Fibroblast of lung (primary cell): ENCODE measurements at places on chromosomes 11 and 22.

- no peaks in the 10 kb centered on the region for H3K27me3 ChIP-seq
- no peak overlapping the region for H3K4me3 ChIP-seq
- no peaks in the 10 kb centered on the region for H3K4me1 ChIP-seq
- no peak for DNase-seq
- no peak overlapping the region for H3K27ac ChIP-seq
Observed at GRCh38 chr11:771617-772204, 5.6 kb downstream of the GATD1 start.

DNA sequence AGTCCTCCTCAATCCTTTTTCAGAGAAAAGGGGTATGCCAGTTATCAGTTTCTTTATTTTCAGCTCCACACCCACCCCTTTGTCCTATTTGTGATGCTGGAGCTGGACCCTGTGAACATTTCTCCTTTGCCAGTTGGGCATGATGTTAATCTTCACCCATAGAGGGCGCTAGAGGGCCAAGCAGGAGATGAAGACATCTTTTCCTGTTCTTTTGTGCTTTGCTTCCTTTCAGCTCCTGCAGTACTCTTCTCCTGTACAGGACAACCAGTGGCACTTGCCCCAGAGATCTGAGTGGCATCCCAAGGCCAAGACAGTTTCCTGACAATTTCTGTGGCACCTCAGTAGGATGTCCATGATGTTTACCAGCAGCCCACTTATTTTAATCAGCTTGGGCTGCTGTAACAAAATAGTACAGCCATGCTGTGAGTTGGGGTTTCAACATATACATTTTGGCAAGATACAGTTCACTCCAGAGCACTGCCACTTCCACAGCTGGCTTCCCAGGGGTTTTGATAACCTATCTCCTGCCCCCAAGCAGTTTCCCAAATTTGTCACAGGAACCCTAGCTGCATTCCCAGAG, 4.6 kb downstream of the SAA2 start:
- no peak overlapping the region for H3K4me3 ChIP-seq
- H3K27me3 ChIP-seq: no peaks in the 10 kb centered on the region
- H3K27ac ChIP-seq: no peak overlapping the region

GRCh38 chr11:122141725-122142124, 25.7 kb upstream of the BLID start:
- peaks cover 9% of the 10 kb centered on the region for H3K36me3 ChIP-seq
- H3K4me3 ChIP-seq: no peak overlapping the region
- peak overlapping the region; percentile 17 for H3K27ac ChIP-seq
- no peak for DNase-seq
- peaks cover 39% of the 10 kb centered on the region for H3K4me1 ChIP-seq

- H3K4me3 ChIP-seq: no peak overlapping the region
- no peak overlapping the region for H3K27ac ChIP-seq
- H3K4me1 ChIP-seq: no peaks in the 10 kb centered on the region
- no peaks in the 10 kb centered on the region for H3K36me3 ChIP-seq
- DNase-seq: no peak
Observed at GRCh38 chr11:28259177-28259843, 151.1 kb downstream of the METTL15 start.

DNA sequence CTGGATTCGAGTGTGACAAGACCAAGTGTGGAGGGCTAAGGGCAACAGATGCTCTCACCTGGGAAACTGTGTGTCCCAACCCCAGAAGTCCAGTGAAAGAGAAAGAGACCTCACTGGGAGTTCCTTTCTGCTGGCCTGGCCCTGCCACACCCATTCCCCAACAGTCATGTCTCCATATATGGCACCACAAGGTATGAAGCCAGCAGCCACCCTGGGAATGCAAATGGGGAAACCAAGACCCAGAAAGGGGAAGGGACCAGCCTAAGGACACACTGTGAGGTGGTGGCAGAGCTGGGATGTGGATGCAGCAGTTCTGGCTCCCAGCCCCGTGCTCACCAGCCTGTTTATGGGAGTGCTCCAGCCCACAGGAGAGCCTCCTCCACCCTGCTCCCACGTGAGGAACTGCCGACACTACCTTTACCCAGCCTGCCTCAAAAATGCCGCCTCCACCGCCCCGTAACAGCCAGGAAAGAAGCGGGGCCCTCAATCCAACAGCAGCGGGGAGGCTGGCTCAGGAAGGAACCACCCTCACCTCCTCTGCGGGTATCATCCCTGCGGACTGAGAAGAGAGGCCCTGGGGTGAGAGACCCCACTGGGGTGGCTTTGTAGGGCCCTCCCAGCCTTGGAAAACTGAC, 12.6 kb downstream of the LMO1 start:
- peaks cover 2% of the 10 kb centered on the region for H3K27me3 ChIP-seq
- no peak for DNase-seq
- no peaks in the 10 kb centered on the region for H3K4me1 ChIP-seq
- no peak overlapping the region for H3K27ac ChIP-seq
- H3K4me3 ChIP-seq: no peak overlapping the region

GRCh38 chr11:36264011-36264972, 24.9 kb downstream of the COMMD9 start:
- no peak for DNase-seq
- H3K27me3 ChIP-seq: no peaks in the 10 kb centered on the region
- H3K36me3 ChIP-seq: no peaks in the 10 kb centered on the region

- peaks cover 11% of the 10 kb centered on the region for H3K4me1 ChIP-seq
- no peaks in the 10 kb centered on the region for H3K27me3 ChIP-seq
- H3K36me3 ChIP-seq: peaks cover 6% of the 10 kb centered on the region
Observed at GRCh38 chr11:122100756-122101080, 15.3 kb downstream of the BLID start.

GRCh38 chr11:73716153-73717056, 44.5 kb downstream of the RAB6A start:
- no peak overlapping the region for H3K27ac ChIP-seq
- H3K4me3 ChIP-seq: no peak overlapping the region
- peaks cover 2% of the 10 kb centered on the region for H3K36me3 ChIP-seq
- no peak for DNase-seq

DNA sequence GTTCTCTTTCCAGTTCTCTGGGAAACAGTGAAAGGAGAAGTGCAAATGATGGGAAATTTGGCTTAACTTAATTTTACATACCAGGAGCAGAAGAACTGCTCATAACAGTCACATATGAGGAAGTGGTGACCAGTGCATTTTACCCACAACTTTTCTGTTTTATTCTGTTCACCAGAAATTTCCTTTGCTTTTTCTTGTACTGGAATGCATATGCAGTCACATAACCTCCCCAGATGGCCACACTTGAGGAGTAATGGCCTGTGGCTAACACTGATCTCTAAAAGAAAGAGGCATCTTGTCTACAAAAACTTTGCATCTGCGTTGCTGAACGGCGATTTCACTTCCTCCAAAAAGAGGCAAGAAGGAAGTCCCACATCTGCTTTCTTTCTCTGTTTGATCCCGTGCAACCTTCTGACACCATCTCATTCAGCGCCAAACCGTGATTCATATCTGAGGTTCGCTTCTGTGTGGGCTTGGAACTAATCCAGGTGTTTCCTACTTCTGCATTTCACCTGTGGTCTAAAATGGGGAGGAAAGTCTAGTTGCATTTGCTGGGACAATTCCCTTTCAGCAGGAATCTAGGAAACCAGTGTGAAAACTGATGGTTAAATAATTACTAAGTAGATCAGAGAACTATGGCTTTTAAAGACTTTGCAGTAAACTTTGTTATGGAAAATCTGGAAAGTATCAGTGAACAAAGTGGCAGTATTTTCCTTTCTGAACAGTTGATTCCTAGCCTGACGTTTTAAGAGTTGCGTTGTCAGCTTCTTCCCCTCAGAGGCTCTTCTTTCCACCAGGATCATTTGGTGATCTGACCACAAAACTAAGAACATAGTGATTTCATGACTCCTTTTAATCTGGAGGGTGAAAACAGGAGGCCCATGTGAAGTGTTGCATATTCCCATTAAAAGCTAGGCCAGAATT, 4.2 kb upstream of the MPEG1 start:
- H3K27ac ChIP-seq: peak overlapping the region; percentile 41
- H3K27me3 ChIP-seq: no peaks in the 10 kb centered on the region
- peak overlapping the region; percentile 16 for H3K4me3 ChIP-seq
- H3K36me3 ChIP-seq: no peaks in the 10 kb centered on the region

- H3K27me3 ChIP-seq: peaks cover 3% of the 10 kb centered on the region
- no peaks in the 10 kb centered on the region for H3K36me3 ChIP-seq
- H3K4me1 ChIP-seq: no peaks in the 10 kb centered on the region
- H3K4me3 ChIP-seq: no peak overlapping the region
Observed at GRCh38 chr11:123391646-123392348, 38.3 kb upstream of the GRAMD1B start.

DNA sequence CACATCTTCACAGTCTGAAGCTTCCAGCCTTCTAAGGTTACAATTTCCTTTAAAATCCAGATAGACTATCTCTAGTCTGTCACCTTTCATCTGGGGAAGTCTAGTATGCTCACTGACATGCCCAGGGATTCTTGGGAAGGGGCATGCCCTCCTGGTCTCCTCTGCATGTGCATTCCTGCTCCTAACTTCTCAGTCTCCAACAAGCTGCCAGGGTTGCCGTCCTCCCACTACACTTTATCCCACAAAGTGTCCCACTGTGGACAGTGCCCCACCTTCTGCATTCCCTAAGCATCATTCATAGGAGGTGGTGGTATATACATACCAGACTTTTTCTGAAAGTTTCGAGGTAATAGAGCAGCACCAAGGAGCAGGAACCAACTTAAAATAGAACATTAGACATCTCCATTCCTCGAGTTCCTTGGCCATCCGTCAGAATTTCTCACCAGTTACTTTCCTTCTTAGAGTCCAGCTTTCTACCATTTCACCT, 28.7 kb downstream of the EIF3F start:
- no peaks in the 10 kb centered on the region for H3K36me3 ChIP-seq
- H3K27ac ChIP-seq: no peak overlapping the region
- no peak overlapping the region for H3K4me3 ChIP-seq
- no peaks in the 10 kb centered on the region for H3K27me3 ChIP-seq
- peak; percentile 81 for DNase-seq

- no peak for DNase-seq
- no peak overlapping the region for H3K4me3 ChIP-seq
- no peaks in the 10 kb centered on the region for H3K36me3 ChIP-seq
- no peaks in the 10 kb centered on the region for H3K4me1 ChIP-seq
Observed at GRCh38 chr22:32522237-32522636, 47.6 kb downstream of the FBXO7 start.
